ENCODE measurements at places on chromosomes 3 and 15.

DNA sequence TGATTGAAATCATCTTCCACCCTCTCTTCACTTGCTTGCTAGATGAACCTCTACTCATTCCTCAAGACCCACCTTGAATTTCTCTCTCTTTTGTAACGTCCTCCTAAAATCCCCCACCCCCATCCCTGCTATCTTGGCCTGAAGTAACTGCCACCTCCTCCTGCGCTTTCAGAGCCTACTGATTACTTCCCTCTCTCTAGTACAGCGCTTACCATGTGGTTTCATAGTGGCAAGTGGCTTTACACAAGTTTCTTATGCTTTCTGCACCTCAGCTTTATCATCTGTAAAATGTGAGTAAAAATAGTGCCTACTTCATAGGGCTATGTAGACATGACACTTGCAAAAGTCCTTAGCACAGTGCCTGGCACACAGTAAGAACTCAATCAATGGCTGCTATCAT is 28.7 kb upstream of the DAZL start:
- DNase-seq: no peak

DNA sequence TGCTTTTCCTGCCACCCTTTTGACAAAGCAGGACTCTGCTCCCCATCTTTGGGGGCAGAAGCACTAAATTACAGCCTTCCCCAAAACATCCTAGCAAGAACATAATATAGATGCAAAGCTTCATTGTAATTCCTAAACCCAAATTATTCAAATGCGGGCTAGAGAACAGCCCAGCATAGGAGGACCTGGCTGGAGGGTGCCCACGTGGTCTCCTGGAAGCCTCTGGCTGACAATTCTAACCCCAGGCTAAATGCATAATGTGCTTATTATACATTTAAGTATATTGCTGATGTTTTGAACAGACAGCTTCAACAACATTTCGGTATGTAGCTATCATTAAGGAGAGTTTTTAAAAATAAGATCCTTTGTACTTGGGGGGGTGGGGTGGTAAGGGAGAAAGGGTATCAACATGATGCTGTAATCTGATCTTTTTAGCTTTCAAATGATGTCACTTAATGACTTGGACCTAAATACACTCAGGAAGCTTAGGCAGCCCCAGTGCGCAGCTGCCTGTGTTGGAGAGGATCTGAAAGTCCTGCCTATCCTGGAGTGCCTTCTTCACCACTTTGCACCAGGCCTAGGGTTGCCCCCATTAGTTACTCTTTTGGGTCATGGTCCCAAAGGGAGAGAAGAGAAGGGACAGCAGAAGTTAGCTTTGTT is 57.2 kb upstream of the USP3 start:
- no peak for DNase-seq

DNA sequence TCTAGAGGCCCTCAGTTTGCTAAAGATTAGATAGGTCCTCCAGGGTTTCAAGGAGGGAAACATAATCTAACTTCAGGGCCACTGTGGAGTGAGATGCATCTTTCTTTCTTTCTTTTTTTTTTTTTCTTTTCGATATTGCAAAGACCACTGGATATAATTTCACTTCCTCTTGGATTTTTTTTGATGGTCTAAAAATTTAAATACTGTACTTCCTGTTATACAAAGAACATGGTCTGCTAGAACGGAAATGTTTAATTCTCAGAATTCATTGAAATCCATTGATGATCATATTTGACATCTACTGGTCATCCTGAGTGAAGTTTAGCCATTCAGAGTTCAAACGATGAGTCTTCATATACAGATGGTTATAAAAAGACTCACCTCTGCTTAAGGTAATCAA is 808.8 kb upstream of the LMCD1 start:
- DNase-seq: no peak

DNA sequence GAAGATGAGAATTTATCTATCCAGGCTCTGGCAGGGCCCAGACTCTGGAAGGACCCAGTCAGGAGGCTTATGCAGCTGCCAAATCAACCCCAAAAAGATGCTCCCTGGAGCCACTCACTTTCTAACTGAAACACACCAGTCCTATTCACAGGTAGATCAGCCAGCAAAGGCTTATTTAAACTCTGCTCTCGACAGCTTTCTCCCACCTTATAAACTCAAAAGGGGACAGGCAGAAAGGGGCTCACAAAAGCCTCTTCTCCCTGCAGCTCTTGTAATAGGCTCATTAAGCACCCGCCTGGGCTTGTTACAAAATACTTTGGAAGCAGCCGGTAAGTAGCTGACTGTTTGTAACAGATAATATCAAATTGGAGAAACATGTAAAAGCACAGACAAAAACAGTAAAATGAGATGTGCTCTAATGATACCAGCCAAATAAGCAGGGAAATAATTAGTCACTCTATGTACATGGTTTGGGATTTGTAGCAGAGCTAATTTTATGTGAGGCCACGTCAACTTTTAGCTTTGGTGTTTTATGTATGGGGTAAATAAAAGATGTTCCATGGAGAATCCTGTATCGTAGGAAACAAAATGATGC is 213.8 kb downstream of the NR2F2 start:
- DNase-seq: no peak

DNA sequence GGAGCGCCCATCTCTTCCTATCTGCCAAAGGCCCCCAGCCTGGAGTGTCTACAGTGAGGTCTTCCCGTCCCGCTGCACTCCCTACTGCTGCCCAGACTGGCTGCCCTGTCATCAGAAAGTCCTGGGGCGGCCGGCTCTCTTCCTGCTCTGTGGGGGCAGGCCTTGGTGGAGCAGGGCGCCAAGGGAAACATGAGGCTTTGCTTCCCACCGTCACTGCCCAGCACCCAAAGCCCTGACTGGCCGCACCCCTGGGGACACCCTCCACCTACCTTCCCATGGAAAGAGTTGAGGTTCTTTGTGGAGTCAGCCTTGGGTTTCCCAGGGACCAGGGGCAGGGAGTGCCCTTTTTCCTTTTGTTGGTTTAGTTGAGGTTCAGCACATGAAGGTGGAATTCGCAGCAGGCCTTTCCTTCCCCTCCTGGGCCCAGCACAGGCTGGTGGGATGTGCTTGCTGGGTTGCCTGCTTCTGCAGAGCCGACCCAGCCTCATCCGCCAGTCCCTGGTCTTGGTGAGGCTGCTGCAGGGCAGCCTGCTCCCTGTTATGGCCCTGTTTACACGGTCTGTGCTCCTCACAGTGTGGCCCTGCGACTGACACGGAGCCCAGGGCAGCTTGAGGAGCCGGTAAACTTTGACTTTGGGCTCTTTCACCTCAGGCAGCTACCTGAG is 51.8 kb upstream of the PLXNA1 start:
- DNase-seq: no peak

GRCh38 chr3:24802614-24803013 is 308.0 kb upstream of the THRB start:
- no peak for DNase-seq

DNA sequence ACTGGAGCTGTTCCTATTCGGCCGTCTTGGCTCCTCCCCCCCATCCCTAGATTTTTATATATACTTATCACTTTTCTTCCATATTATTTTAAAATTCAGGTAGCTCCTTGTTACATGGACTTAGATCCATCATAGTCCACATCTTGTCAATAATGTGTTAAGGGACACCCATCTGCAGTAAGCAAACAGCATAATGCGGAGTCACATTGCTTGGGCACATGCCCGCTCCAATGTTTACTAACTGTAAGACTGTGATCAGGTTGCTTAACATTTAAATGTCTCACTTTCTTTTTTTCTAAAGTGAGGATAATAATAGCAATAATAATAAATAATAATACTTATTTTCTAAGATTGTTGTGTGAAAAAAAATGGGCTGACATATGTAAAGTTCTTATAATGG is 303.2 kb upstream of the SOX14 start:
- DNase-seq: no peak

DNA sequence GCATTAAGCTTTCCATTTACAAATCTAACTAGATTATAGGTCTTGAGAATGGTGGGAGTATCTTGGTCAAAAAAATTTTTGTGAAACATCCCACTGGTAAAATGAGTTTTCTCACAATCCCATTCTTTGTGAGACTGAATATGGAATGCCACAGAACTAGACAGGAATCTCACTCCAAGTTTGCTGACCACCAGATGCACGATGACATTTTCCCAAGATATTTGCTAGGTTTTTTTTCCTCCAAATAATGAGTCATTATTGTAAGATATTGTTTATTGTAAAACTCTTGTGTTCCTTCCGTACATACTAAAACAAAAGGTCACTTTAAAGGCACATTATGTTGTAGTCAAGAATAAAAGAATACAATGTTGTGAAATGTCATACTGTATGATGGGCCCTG is 53.9 kb downstream of the COPS2 start:
- no peak for DNase-seq

Data from CD4-positive, alpha-beta T cell treated with Interleukin-15 for 1 hour (primary cell).